AML-193 (cell line): ENCODE measurements at places on chromosomes 13 and 19.

DNA sequence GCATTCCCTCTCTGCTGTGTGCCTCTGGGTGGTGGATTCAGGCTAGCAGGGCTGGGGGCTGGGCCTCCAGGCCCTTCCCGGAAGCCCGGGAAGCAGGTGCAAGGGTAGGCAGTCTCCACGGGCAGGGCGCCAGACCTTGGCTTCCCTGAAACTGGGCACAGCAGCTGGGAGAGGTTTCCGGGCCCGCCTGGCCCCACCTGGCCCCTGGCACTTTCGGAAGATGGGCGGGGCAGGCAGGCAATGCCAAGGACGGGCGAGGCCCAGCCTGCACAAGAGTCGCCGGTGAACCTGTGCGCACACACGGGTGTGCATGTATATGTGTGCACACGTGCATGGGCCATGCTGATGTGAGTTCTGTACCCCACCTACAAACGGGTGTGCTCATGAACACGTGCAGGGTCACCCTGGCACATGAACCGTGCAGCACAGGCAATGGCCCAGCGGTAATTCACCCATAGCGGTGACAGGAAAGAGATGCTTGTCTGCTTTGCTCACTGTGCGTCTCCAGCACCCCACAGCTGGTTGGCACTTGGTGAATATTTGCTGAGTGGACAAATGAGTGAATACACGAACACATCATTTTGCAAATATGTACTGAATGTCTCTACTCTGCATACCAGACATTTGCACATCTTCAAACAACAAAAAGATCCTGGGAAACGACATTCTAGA is 15.3 kb downstream of the GADD45B start:
- no peak for DNase-seq

GRCh38 chr19:15629003-15629880 is 11.5 kb upstream of the CYP4F3 start:
- DNase-seq = peak; percentile 35

GRCh38 chr13:29817604-29818378 is 32.6 kb downstream of the UBL3 start:
- peak; percentile 81 for DNase-seq

DNA sequence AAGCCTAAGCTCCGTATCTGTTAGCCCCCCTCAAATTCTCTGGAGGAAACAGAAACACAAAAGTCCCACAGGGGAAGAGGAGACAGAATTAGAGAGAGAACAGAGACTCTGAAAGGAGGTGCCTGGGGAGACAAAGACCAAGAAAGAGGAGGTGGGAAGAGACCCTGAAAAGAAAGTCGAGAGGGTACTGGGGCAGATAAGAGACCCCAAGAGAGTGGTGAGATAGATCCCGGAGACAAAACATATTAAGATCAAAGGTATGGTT is 915 bp upstream of the GRWD1 start:
- no peak for DNase-seq

DNA sequence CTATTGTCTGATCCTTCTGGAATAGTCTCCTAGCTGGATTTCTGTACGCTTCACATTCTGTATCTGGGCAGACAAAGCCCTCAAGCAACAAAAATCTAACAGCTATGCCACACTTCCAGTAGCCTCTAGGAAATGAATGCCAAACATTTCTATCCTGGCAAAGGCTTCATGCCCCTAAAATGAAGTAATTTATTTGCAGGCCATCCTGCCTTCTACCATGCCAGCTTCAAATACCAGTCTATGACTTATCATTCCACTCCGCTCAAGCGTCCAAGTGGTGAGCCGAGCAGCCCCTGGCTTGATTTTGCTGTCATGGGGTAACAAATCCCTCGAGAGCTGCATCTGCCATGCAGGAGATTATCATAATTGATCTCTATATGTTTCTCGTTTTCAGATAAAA is 86.9 kb downstream of the LHFPL6 start:
- no peak for DNase-seq

DNA sequence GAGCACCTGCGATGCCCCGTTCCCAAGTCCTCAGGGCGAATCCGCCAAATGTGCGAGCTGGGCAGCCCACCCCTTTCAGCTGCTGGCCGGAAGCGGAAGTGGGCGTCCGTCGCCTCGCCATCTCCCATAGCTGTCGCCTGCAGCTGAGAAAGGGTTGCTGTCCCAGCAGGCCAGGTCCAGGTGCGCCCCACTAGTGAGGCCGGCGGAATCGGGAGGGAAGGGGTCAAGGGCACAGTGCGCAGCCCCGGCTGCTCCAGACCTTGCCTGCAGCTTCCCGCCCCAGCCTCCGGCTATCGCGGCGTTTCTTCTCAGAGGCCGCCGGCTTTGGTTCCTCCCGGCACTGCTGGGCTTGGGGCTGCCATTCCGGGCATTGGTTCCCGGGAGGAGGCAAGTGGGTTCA is at the start of gene ZNF177:
Gene ZNF177 (plus strand): TSS at position 109 of the 400 bp plus-strand sequence. CDS start 15,299 bp downstream, outside the sequence.
- DNase-seq = no peak

DNA sequence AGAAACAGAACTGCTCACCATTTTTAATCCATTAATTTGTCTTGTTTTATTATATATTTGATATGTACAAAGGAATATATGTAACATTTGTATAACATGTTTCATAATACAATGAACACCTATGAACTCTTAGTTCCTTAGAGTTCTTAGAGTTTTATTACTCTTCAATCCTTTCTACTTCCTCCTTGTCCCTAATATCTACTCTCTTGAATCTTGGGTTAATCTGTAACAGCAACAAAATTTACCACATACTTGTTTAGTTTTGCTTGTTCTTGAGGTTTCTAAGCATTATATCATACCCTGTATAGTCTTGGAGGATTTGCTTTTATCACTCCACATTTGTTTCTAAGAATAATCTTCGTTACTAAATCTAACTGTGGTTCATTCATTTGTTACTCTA is 151.4 kb downstream of the PDS5B start:
- DNase-seq = no peak

GRCh38 chr19:3210347-3211017 is 14.0 kb upstream of the CELF5 start:
- DNase-seq = peak; percentile 29

GRCh38 chr13:29713839-29714238 is 118.4 kb upstream of the SLC7A1 start:
- DNase-seq = peak; percentile 25

GRCh38 chr19:58305932-58306323 is 751 bp downstream of the ERVK3-1 start:
- no peak for DNase-seq

- no peak for DNase-seq
Measured at GRCh38 chr19:7415163-7415856, 66.6 kb downstream of the ARHGEF18 start.

GRCh38 chr13:99472122-99472440 is 29.2 kb upstream of the TM9SF2 start:
- DNase-seq = no peak

DNA sequence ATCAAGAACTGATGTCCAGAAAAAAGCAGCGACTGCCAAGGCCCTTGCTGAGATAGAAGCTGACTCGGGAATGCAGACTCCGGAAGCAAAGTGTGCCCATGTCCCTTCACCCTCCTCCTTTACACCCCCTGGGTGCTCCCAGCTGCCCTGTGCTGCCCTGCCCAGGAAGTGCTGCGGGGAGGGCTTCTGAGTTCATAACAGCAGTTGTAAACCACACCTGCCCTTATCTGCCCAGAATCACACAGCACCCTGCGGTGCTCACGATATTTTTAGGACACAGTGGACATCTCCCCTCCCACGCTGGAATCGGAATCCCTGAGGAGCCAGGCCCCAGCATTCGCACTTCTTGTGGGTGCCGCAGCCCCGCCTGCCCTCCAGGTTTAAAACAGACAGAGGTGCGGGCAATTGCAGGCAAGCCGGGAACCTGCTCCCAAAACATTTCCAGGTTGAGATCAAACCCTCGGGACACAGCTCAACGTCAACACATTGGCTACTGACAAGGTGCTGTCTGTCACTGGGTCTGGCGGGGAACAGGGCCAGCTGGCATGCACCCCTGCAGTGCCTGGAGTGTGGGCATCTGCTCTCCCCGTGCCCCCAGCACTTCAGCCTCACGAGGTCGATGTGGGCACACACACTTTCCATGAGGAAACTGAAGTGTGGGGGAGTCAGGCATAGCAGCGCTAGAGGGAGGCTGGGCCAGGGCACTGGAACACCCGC is 36.8 kb downstream of the RAB20 start:
- peak; percentile 72 for DNase-seq

DNA sequence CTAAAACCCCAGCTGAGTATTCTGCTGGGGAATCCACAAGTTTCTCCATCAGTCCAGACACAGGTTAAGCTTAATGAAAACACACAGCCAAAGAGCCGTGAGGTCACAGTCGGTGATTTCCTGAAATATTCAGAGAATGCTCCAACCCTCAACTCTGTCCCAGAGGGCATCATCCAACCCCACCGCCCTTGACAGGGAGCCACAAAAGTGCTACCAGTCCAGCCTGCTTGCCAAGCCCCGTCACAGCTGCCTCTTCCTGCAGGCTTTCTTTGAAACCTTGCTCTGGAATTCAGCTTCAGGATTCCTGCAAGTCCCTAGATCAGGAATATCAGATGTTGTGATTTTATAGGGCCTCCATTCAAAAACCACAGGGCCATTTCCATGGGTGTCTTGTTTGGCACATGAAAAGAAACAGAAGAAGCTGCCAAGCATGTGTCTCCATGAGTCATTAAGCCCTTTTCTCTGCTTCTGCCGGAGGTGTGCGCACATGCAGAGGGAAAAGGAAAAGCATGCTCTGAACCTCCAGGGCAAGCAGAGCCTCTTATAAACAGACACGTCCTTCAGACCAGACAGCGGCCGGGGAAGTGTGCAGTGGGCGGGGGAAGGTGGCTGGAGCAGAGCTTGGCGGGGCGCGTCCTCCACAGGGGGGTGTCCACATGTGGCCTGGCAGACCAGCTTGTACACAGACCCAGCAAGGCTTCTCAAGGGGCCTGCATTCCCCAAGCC is 164.7 kb downstream of the KATNAL1 start:
- no peak for DNase-seq

GRCh38 chr19:17755977-17756670 is 4.8 kb downstream of the FCHO1 start:
- DNase-seq = no peak

DNA sequence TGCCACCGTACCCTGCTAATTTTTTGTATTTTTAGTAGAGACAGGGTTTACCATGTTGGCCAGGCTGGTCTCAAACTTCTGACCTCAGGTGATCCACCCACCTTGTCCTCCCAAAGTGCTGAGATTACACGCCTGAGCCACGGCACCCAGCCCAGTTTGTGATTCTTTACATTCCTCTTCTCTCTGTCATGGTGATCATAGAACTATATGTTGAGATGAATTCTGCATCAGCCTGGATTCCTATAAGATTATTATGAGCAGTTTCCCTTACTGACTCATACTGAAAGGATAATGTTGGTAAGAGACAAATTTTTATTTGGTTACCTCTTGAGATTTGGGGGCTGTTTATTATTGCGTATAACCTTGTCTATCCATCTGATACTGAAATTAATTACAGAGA is 121.5 kb upstream of the CSNK1A1L start:
- DNase-seq = no peak

DNA sequence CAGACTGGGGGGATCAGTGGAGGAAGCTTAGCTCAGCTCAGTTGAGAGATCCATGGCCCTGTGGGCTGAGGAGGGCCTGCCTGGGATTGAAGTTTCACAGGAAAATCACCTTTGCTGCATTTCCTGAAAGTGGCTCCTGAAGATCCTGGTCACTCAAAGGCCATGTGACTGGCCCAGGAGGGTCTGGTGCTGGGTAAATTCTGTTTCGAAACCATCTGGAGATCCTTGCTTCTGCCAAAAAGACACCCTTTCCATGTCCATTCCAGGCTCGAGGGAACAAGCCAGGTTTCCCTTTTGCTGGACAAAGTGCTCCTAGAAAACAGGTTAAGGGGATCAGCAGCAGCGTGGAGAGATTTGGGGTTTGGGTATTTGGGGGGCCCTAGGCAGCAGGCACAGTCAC is 293.3 kb downstream of the ZNF536 start:
- DNase-seq = no peak

- peak; percentile 86 for DNase-seq
Measured at GRCh38 chr19:42568006-42568405, 26.7 kb downstream of the CEACAM8 start.

GRCh38 chr19:17090583-17090982 is 15.0 kb downstream of the MYO9B start:
- peak; percentile 34 for DNase-seq

GRCh38 chr19:38045554-38046253 is 138.7 kb downstream of the SIPA1L3 start:
- DNase-seq = no peak

- DNase-seq = no peak
Measured at GRCh38 chr19:5677136-5677535, 3.2 kb downstream of the MICOS13 start.

GRCh38 chr13:32587011-32587810 is 959 bp downstream of the PDS5B start:
- peak; percentile 74 for DNase-seq

GRCh38 chr13:79379274-79379673 is 26.8 kb downstream of the RBM26 start:
- no peak for DNase-seq
